ENCODE measurements at places on chromosomes 6 and 20.
A peak's percentile ranks its signal among the peaks of the same experiment; 100 is the strongest.

- DNase-seq = no peak
These were observed 297.4 kb downstream of the QKI start for GRCh38 chr6:163711615-163712565.

- DNase-seq = no peak
These were observed 118.9 kb upstream of the CEP162 start for GRCh38 chr6:84346372-84346771.

GRCh38 chr20:51462566-51463276, 79.8 kb downstream of the NFATC2 start:
- DNase-seq = no peak

DNA sequence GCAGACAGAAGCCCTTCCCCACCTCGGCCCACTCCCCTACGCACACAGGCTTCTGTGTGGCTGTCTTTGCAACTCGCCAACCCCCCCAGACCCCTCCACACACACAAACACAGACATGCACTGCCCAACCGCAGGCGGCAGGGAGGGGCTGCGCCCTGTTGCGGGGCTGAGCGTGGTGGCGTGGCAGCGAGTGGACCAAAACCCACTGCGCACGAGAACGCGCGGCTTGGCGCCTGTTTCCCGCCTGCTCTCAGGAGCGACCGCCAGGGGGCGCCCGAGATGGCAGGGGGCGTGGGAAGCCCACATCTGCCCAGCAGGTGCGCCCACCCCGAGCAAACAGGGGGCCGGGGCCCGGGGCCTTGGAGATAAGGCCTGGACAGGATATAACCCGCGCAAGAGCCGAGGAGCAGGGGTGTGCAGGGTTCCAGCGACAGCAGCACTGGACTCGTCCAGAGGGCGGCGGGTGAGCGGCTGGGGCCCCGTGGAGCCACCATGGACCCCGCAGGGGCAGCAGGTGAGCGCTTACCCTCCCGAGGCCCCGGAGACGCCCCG, at the start of gene RBPJL:
TSS of gene RBPJL (plus strand) at position 410 of the 552 bp plus-strand sequence. CDS start at position 493, 83 bp downstream.
- DNase-seq = peak; percentile 52

- DNase-seq = no peak
These were observed 54.1 kb upstream of the IER3 start for GRCh38 chr6:30798494-30798893.

GRCh38 chr6:109082188-109082577, 12.5 kb downstream of the SESN1 start:
- DNase-seq = no peak

DNA sequence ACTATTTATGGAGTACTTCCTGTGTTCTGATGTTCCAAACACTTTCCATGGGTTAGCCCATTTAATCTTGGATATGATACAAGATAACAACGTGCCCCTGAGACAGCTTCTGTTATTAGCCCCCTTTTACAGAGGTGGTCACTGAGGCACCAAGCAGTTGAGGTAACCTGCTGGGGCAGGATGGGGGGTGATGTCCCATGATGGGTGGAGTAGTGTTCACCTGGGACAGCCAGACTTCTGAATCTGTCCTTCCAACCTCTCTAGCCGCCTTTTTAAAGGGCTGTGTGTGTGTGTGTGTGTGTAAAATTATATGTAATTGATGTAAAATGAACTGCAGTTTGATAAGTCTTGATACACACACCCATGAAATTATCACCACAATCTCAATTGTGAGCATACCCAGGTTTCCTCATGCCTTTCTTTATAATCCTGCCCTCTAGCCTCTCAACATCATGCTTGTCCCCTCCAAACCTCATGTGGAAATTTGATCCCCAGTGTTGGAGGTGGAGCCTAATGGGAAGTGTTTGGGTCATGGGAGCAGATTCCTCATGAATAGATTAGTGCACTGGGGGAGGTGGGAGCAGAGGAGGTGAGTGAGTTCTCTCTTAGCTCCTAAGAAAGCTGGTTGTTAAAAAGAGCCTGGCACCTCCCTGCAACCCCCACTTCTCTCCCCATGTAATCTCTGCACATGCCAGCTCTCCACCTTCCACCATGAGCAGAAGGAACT, 39.2 kb downstream of the PLAGL2 start:
- DNase-seq = no peak

- DNase-seq = no peak
These were observed 208.4 kb downstream of the CDH4 start for GRCh38 chr20:61460261-61461052.
